MM.1S (cell line): ENCODE measurements at places on chromosomes 3 and 15.

DNA sequence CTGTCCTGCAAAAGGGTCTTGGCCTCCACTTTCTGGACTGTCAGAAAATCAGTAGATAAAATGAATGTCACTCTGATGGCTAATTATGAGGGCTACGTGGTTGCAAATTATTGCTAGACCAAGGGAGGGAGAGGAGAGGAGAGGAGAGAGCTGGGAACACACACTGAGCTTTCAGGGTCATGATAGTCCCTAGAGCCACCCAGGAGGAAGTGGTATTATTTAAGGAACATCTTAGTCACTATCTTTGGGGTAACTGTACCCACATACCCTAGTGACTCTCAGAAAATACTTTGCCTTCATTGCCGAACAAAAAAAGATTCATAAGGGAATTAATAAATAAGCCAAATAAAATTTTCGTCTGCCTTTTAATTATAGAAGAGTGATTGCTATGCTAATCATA lies 642.3 kb upstream of the CFAP20DC start:
- DNase-seq, result no peak

DNA sequence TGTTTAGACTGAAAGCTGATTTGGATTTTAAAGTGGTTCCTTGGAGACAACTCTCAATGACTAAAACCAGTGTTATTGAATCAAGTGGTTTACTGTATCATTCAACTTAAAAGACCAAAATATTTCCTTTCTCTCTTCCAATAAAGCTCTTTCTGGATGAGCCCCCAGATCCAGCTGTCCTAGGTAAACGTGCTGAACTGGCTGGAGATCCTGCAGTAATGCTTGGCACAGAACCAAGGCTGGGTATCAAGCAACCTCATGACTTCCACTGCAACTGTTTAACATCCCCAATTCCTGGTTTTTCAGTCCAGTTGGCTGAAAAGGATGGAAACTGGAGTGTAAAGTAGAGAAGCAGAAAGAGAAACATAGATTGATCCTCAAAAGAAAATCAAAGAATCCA lies 28.9 kb downstream of the SEC22C start:
- no peak for DNase-seq

- no peak for DNase-seq
Measured at GRCh38 chr15:92670621-92671020, 15.0 kb upstream of the FAM174B start.

DNA sequence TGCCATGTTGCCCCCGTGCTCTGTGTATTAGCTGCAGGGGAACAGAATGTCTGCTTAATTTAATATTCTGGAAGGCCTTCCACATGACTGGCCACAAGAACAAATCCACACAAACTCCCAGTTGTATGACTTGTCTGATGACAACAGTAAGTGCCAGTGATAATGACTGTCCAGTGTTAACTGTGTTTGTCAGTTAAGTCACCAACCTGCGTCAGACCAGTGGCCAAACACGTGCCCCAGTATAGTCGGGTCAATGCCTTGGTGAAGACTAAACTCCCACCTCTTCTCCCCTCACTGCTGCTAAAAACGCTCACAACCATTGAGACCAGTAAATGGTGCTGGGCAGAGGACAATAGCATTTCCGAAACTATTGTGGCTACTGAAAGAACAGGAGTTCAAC lies 9.8 kb upstream of the ATP13A5 start:
- DNase-seq, result no peak

- DNase-seq, result no peak
Measured at GRCh38 chr3:111763001-111763471, 96.0 kb upstream of the PHLDB2 start.
